ENCODE measurements at places on chromosomes 2 and 18.

DNA sequence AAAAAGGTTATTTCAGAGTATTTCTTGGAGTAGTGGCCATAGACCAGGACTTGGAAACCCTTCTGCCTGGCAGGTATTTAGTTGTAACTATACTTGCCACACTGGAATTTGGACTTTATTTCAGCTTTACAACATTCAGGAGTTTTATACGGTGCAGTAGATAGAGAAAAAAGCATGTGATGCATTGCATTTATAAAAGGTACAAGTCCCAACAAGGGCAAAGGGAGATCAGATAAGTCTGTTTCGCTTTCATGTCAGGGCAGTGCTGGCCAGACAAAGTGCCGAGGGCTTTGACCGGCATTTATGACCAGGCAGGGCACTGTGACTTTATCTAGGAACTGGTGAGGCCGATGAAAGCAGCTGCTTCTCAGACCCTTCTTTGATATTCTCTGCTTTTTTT, 145.4 kb downstream of the RTN4 start:
- no peak for DNase-seq

DNA sequence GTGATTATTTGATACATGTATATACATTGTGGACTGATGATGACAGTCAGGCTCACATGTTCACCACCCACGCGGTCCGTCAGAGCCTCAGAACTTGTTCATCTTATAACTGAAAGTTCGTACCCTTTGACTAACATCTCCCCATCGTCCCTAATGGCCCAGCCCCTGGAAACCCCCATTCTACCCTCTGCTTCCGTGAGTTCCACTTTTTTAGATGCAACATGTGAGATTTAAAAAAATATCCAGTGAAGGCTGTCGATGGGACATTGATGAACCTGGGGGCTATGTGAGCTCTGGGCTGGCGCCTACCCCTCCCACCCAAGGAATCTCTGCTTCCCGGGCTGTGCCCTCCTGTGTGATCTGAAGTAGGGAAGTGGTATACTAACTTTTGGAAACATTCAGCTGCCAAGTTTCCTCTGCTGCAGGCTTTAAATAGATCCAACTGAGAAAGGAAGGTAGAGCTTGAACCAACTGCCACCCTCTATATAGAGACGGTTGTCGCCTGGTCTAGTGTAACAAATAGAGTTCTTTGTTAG, 163.8 kb downstream of the FAM210A start:
- peak; percentile 93 for DNase-seq

DNA sequence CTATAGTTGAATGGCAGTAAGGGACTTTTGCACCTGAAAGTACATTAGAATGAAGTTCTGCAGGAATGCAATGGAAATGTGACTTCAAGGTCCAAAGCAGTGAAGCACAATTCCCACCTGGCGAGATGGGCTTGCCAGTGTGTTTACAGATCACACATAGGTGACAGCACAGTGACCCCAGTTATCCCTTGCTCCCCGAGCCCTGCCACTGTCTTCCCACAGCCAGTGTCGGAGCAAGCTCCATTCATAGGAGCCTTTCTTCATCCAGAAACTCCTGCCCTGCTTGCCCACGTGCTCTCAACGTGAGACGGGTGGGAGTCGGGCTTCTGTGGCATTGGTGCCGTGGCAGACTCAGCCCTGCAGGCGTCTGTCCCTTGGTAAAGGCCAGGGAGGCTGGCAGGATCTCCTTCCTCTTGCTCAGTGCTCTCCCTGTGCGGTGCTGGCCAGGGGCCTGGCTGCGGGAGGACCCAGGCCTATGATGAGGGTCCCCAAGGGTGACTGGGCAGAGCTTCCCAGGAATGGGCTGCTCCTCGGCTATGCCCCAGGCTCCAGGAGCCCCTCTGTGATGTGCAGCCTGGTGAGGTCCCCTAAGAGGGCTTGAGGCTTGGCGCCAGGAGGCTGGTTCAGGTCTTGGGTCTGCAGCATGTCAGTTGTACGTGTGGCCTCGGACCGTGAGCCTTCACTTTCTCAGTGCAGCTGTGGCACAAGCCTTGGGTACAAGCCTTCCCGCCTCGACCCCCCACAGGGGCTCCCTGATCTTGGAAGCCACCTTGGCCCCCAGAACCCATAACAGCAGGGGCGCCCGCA, 40.2 kb downstream of the SNED1 start:
- DNase-seq, result no peak

DNA sequence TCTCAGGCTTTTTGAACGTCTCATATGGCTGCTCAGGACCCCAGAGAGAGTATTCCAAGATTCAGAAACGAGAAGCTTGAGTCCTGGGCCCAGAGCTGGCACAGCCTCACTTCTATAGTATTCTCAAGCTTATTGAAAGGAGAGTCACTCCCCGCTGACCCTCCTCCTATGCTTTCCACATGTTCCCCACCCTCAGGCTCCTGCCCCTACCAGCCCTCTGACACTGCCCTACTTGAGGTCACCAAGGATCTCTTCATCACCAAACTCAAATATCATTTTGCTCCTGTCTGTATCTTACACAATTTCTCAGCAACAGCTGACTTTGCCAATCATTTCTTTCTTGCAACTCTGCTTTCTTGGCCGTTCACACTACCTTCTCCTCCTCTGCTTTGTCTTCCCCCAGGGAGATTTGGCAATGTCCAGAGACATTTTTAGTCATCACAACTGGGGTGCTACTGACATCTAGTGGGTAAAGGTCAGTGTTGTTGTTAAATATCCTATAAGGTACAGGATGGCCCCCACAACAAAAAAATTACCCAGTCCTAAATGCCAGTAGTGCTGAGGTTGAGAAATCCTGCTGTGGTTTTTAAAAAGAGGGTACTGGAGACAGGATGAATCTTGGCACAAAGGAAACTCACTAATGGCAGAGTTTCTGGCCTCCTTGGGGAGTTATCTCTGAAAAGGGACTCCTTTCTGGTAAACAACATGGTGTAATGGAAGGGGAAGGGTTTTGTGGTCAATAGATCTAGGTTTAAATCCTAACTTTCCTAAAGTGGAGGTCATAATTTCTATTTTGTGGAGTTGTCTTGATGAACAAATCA, 26.9 kb upstream of the INSIG2 start:
- peak; percentile 57 for DNase-seq

DNA sequence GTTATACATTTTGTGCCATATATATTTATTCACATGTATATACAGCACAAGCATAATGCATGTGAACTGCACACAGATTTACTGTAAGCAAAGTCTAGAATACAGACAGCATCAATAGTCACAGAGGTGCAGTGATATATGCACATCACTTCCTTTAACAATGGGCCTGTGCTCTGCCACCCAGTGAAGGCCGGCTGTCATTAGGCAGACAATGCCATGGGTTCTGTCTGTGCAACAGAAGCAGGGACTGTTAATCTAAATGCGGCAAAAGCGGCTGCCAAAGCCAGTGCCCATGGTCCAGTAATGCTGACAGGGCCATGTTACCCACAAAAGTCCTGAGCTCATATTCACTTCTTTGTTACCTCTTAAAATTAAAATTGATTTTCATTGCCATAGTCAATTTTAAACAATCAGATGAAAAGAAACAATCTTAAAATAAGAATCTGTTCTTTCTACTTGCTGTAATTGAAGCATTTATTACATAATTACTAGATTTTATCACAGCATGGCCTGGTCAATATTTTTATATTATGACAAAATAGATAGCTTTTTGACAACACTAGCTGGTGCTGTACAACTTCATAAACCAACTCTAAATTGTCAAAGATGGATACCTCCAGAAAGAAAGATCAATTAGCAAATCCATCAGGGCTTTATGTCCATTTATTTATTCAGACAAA, 232.0 kb downstream of the STK39 start:
- DNase-seq, result no peak

DNA sequence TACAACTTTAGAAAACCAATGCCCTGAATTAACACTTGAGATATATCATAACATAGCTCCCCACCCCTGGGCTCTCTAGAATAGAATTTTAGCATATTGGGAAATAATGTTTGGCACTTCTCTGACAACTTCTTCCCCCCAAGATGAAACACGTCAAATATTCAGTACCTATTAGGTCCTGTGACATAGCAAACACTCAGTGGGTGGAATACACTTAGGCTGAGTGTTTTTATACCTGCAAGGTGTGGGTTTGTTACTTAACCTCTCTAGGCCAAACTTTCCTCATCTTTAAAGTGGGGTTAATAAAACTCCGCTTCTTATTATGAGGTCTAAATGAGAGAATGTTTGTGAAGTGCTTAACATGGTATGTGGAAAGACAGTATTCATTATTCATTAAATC, 56.1 kb downstream of the LAMA3 start:
- DNase-seq, result no peak

- no peak for DNase-seq
Observed at GRCh38 chr2:12834239-12834638, 117.5 kb downstream of the TRIB2 start.

DNA sequence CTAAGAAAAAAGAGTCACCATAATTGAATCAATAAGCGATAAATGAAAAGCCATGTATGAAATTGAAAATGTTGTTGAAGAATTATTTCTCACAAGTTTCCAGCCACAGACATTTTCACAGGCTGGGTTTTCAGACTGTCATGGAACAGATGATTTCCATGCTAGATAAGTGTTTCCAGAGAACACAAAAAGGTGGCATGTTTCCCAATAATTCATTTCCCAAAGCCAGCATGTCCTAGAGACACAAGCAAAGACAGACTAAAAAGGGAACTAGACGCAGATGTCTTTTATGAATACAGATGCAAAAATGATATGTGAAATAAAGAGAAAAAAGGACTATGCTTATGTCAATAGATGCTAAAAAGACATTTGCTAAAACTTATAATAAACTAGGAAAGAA, 255.1 kb downstream of the EIPR1 start:
- no peak for DNase-seq

DNA sequence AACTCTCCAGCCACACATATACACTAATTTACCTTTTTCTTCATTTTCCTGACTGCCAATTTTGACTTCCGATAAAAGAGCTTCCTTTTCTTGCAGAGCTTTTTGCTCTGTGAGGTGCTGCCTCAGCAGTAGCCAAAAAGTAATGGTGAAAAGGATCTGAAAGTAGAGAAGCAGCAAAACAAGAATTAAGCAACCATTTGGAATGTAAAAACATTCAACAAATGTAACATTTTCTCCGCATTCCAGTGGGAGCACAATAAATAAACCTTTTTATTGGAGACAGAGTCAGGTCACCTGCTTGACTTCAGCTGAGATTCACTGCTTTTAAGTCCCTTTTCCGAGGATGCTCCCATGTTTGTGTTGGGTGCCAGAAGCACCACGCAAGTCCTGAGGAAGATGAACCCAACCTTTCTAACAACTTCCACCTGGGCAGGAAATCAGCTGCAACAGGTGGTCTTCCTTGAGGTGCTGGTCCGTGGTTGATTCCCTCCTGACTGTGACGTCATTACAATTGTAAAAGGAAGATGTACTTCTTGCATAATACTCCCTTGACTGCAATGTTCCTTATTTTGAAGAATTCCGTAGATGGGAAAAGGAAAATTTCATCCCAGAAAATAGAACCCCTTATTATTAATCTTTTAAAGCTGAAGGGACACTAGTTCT, 265.5 kb downstream of the NAPG start:
- no peak for DNase-seq

- peak; percentile 30 for DNase-seq
Observed at GRCh38 chr2:181411105-181411849, 45.9 kb upstream of the ITGA4 start.

DNA sequence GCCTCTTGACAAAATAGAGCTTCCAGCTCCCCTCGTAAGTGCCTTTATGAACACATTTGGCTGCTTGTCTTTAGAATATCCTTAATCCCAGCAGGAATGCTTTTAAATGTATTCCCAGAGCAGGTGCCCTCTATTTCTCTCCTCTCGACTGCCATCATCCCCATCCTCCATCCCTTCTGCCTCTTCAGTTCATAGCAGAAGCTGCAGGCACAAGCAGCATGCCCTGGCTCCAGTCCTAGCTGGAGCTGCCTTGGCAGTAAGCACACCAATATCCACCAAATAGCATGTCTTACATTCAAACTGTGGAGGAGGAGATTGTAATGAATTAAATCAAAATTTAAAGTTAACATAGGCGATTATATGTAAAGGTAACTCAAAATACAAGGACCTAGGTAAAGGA, 891.3 kb upstream of the SLC39A10 start:
- DNase-seq, result no peak

GRCh38 chr2:55518841-55519165, 715 bp upstream of the CFAP36 start:
- DNase-seq, result no peak

DNA sequence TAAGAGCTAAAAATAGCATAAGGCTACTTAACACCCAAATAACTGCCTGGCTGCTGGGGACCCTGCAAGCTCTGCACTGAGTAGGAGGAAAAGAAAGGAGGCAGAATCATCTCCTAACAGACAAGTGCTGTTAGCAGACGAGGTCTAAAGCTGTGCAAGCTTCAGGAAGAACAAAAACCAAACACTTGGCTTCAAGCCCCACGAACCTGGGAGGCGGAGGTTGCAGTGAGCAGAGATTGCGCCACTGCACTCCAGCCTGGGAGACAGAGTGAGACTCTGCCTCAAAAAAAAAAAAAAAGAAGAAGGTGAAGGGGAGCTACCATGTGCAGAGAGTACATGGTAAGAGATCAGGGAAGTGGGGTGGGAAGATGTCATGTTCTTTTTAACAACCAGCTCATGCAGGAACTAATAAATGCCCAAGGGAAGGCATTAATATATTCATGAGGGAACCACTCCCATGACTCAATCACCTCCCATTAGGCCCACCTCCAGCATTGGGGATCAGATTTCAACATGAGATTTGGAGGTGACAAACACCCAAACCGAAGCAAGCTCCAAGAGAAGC, 28.8 kb upstream of the INO80C start:
- no peak for DNase-seq

- DNase-seq, result no peak
Observed at GRCh38 chr2:187552828-187553681, 1.2 kb downstream of the TFPI start.

- no peak for DNase-seq
Observed at GRCh38 chr2:105604938-105605337, 139.8 kb upstream of the NCK2 start.

- DNase-seq, result no peak
Observed at GRCh38 chr2:240060977-240061591, 7.8 kb upstream of the OR6B3 start.

- DNase-seq, result no peak
Observed at GRCh38 chr18:26386002-26386401, 159.8 kb downstream of the TAF4B start.

All from GM12878 (cell line).